ENCODE measurements at places on chromosomes 4 and X. TPM values are rescaled to one million over a fixed set of nuclear protein-coding genes. Genes with fewer than 3 reads are reported as not detected.

DNA sequence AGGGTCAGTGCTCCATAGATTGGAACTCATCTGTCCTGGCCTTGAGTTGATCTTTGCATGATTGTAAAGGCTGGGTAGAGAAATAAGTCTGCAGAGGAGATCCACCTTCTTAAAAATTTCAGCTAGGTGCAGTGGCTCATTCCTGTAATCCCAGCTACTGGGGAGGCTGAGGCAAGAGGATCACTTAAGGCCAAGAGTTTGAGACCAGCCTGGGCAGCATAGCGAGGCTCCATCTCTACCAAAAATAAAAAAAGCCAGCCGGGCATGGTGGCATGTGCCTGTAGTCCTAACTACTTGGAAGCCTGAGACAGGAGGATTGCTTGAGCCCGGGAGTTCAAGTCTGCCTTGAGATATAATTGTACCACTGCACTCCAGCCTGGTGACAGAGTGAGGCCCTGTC, 476 bp upstream of the CXCR3 start:
- 0 out of 2 replicates have a peak, but pooled peaks cover 7% of the 10 kb centered on the region for H3K4me1 ChIP-seq
- H3K27ac ChIP-seq: no peak overlapping the region
- H3K27me3 ChIP-seq: no peaks in the 10 kb centered on the region
- H3K4me3 ChIP-seq: no peak overlapping the region
- no peak for DNase-seq
- H3K36me3 ChIP-seq: no peaks in the 10 kb centered on the region

GRCh38 chr4:54767376-54767775, 109.6 kb downstream of the KIT start:
- no peak overlapping the region for H3K4me3 ChIP-seq
- no peaks in the 10 kb centered on the region for H3K4me1 ChIP-seq
- no peaks in the 10 kb centered on the region for H3K27me3 ChIP-seq
- no peaks in the 10 kb centered on the region for H3K36me3 ChIP-seq
- H3K27ac ChIP-seq: no peak overlapping the region

DNA sequence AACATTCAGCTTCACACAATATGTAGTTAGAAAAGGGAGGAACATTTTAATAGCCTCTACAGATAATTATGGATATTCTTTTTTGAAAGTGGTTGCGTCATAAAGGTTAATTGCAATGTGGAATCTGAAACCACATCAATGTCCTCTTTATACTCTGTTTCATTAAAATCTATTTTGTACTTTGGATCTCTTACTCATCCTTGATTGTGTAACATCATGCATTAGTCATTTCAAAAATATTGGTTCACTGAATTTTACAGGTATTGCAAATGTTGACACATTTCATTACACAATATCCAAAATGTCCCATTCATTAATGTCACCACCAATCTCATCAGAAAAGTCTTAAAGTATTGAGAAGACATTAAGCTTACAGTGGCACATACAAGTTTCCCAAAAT, 62.7 kb upstream of the USP9X start:
- H3K27ac ChIP-seq: no peak overlapping the region
- H3K4me3 ChIP-seq: no peak overlapping the region
- no peaks in the 10 kb centered on the region for H3K36me3 ChIP-seq
- peaks cover 11% of the 10 kb centered on the region for H3K4me1 ChIP-seq

GRCh38 chr4:16844816-16845586, 53.4 kb downstream of the LDB2 start:
- no peaks in the 10 kb centered on the region for H3K4me1 ChIP-seq
- H3K36me3 ChIP-seq: no peaks in the 10 kb centered on the region
- no peak overlapping the region for H3K4me3 ChIP-seq

DNA sequence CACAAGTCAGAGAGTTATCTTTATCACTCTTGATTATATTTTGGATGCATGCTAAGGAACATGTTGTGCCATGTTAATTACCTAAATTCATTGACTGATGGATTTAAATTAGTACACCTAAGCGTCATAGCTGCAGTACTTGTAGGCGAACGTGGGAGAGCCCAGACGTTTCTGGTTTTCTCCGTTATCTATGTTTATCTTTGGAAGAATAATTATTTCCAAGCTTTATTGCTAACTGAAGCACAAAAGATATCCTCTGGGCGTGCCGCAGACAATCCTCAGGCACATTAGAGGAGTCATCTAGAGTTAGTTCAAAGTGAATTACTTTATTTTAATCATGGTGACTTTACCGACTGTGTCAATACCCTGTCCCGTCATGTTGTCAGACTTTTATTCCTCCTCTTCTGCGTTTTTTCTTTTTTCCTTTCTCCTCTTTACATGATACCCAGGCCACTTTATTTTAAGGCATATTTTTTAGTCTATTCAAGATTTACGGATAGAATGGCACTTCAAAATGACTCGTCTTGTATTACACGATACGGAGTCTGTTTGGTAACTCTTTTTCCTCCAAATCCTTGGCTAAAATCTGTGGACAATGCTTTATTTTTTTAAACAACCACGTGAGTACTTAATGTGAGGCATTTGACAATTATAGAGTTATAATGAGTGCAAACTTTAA, 632.0 kb upstream of the TENM3 start:
- no peak overlapping the region for H3K4me3 ChIP-seq
- H3K36me3 ChIP-seq: no peaks in the 10 kb centered on the region
- DNase-seq: no peak
- no peaks in the 10 kb centered on the region for H3K27me3 ChIP-seq

DNA sequence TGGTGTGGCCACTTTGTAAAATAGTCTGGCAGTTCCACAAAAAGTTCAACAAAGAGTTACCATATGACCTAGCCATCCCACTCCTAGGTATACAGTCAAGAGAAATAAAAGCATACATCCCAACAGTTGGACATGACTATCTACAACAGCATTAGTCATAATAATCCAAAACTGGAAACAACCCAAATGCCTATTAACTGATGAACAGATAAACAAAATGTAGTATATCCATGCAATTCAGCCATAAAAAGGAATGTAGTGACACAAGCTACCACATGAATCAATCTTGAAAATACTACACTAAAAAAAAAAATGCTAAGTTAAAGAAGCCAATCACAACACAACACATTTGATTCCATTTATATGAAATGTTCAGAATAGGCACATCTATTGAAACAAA, 16.1 kb downstream of the MED14 start:
- H3K4me1 ChIP-seq: no peaks in the 10 kb centered on the region
- no peak for DNase-seq
- H3K27ac ChIP-seq: no peak overlapping the region
- H3K36me3 ChIP-seq: peaks cover 36% of the 10 kb centered on the region
- H3K27me3 ChIP-seq: no peaks in the 10 kb centered on the region

DNA sequence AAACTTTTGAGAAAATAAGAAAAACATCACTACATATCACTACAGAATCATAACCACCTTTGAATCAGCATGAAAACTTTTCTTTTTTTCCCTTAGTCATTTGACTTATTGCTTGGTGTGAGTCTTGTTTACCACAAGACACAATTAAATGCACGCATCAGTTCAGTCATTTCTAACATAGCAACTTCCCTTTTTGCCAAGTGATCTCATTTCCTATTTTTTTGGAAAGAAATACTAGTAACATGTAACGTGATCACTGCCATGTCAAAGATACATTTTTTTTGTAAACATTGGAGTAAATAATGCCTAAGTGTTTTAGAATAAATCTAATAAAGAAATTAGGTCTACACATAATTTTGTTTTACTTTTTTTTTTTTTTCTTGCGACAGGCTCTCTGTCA, 5.1 kb upstream of the CXCL8 start:
- no peaks in the 10 kb centered on the region for H3K36me3 ChIP-seq
- no peaks in the 10 kb centered on the region for H3K4me1 ChIP-seq
- DNase-seq: no peak
- no peak overlapping the region for H3K4me3 ChIP-seq
- H3K27me3 ChIP-seq: no peaks in the 10 kb centered on the region

DNA sequence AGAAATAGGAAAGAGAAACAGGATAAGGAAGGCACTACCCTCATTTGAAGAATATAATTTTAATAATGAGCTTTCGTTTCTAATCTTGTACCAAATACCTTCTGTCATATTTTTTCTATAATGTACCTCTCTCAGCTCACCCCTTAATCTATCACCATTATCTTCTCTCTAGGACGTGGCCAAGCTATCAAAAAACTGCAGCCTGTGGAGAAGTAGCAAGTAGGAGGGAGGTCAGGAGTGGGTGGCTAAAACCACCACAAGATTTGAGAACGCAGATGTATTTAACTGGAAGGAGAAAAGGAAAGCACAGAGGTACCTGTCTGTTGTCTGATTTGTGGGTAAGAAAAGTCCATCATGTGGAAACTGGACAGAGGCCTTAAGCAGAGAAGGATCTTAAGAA, 576.7 kb upstream of the DIPK2B start:
- no peaks in the 10 kb centered on the region for H3K27me3 ChIP-seq
- no peaks in the 10 kb centered on the region for H3K4me1 ChIP-seq
- no peak overlapping the region for H3K4me3 ChIP-seq
- DNase-seq: no peak
- no peaks in the 10 kb centered on the region for H3K36me3 ChIP-seq

Gene USP9X
- total RNA-seq: 160 TPM

Gene SCML2
- not detected for total RNA-seq

Gene LINC00632
- total RNA-seq: not detected

Measured in Karpas-422 (cell line).